T-cell (primary cell): ENCODE measurements at places on chromosomes 4 and X.
A peak's percentile ranks its signal among the peaks of the same experiment; 100 is the strongest.

DNA sequence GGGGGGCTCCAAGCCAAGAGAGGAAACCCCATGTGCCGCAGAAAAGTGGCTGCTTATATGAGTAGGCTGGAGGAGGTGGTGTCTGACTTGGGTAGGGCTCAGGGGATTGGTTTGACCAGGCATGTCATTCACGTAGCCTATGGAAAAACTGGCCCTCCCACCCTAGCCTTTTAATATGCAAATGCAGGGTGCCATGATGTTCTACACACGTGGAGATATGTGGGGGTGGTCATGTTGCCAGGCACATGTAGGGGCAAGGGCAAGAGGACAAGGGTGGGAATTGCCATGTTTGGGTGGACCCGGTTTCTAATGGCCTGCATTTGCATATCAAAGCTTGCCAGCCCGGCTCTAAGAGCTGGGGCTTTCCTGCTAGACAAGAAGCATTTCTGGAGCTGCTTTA, 86.9 kb upstream of the SHISA3 start:
- DNase-seq = no peak
- no peaks in the 10 kb centered on the region for H3K27me3 ChIP-seq
- no peak overlapping the region for H3K4me3 ChIP-seq
- H3K4me1 ChIP-seq = no peaks in the 10 kb centered on the region

GRCh38 chr4:155400893-155401292, 24.1 kb upstream of the MAP9 start:
- no peaks in the 10 kb centered on the region for H3K36me3 ChIP-seq
- H3K27ac ChIP-seq = no peak overlapping the region
- no peaks in the 10 kb centered on the region for H3K27me3 ChIP-seq
- no peak for DNase-seq
- no peak overlapping the region for H3K4me3 ChIP-seq

DNA sequence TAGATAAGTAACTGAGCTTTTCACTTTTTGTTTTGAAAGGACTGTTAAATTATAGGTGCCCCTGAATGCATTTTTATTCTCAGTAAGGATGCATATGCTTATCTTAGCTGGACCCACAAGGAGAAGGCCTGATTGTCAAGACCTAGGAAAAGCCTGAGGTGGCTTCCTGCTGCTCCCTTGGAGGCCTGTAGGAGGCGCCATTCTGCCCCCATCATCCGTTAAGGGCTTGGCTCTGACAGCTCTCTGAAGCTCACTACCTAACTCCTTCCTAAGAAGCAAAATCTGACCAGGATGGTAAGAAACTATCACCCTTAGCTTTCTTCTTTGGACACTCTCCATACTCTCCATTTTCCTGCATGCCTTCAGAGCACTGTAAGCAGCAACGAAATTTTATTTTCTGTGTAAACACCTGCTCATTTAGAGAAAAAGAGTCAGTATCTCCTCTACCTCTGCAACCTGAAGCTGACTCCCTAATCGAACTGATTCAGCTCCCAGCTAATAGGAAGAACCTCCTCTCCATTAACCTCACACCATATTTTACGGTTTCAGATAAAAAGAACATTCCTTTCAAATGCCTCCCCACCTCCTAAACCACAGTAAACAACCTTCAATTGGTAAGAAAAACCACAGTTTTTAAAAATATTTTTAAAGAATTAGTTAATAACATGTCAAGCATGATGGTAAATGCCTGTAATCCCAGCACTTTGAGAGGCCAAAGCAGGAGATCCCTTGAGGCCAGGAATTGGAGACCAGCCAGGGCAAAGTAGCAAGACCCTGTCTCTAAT, 73.4 kb upstream of the EDNRA start:
- H3K36me3 ChIP-seq = no peaks in the 10 kb centered on the region
- H3K27ac ChIP-seq = no peak overlapping the region
- no peak for DNase-seq
- no peaks in the 10 kb centered on the region for H3K27me3 ChIP-seq
- H3K4me3 ChIP-seq = no peak overlapping the region

DNA sequence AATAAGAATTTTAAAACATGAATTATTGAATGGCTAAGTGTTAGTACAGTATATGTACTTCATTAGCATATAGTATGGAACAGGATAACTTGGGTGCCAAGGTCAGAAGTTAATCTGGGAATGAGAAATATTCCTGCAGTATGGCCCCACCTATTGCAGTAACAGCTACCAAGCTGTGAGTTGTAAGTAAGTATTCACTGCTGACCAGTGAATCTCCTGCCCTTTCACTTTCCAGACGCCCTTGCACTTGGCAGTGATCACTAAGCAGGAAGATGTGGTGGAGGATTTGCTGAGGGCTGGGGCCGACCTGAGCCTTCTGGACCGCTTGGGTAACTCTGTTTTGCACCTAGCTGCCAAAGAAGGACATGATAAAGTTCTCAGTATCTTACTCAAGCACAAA, 105.1 kb downstream of the NFKB1 start:
- peaks cover 15% of the 10 kb centered on the region for H3K36me3 ChIP-seq
- no peaks in the 10 kb centered on the region for H3K27me3 ChIP-seq
- no peak overlapping the region for H3K4me3 ChIP-seq
- DNase-seq = no peak
- H3K27ac ChIP-seq = no peak overlapping the region

DNA sequence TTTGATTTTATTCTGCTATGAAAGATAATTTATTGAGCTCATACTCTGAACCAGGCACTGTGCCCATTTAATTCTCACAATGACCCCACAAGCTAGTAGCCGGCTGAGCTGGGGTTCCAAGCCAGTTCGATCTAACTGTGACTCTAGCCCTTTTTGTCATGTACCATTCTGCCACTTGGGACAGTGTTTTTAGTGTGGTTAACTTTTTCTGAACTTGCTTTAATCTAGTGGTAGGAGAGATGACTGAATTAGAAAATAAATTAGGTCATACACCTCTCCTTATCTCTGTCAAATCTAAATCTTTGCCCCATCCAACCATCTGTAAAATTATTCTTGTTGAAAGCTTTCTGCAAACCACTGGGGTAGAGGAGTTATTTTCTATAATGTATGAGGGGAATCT, 136.0 kb downstream of the CBR4 start:
- no peak overlapping the region for H3K4me3 ChIP-seq
- H3K4me1 ChIP-seq = peaks cover 4% of the 10 kb centered on the region
- no peaks in the 10 kb centered on the region for H3K36me3 ChIP-seq
- no peak for DNase-seq
- H3K27ac ChIP-seq = no peak overlapping the region

DNA sequence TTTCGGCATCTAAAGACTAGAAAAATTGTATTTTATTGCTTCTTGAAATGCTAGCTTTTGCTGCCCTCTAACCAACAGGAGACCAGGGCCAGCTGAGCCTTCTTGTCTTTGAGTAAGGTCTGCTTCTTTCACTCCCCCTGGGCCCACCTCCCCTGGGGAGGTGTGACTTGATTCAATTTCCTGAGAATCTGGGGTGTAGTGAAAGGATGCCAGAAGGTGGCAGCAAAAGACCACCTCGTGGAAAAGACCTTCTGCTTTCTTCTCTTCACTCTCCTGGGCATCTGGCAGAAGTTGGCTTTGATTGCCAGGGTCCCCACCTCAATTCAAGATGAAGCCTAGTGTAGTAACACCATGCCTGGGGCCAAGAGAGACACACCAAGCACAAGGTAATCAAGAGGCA, 96.5 kb upstream of the MAOA start:
- no peak overlapping the region for H3K27ac ChIP-seq
- no peak overlapping the region for H3K4me3 ChIP-seq
- no peaks in the 10 kb centered on the region for H3K27me3 ChIP-seq
- no peaks in the 10 kb centered on the region for H3K36me3 ChIP-seq
- peak; percentile 8 for DNase-seq

DNA sequence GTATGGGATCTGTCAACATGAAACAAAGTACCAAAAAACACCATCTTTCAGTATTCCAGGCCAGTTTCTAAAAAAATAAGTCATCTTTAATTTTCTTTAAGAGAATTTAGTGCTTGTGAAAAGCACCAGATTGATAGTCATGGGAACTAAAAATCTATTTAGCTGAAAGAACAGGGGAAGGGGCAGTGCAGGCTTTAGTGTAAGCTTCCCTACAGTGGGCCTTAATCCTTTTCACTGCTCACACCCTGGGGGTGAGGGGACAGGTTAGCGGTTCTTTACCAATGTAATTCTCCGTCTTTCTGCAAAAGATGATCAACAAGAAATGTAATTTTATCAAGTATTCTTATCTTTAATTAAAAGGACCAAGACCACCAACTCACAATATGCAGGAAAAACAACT, 47.1 kb downstream of the CHIC2 start:
- H3K27me3 ChIP-seq = no peaks in the 10 kb centered on the region
- H3K27ac ChIP-seq = no peak overlapping the region
- no peak overlapping the region for H3K4me3 ChIP-seq
- peaks cover 3% of the 10 kb centered on the region for H3K4me1 ChIP-seq

GRCh38 chr4:48954314-48954713, 31.8 kb upstream of the CWH43 start:
- no peaks in the 10 kb centered on the region for H3K27me3 ChIP-seq
- H3K36me3 ChIP-seq = no peaks in the 10 kb centered on the region
- H3K27ac ChIP-seq = no peak overlapping the region
- no peak overlapping the region for H3K4me3 ChIP-seq
- no peak for DNase-seq
- H3K4me1 ChIP-seq = no peaks in the 10 kb centered on the region

DNA sequence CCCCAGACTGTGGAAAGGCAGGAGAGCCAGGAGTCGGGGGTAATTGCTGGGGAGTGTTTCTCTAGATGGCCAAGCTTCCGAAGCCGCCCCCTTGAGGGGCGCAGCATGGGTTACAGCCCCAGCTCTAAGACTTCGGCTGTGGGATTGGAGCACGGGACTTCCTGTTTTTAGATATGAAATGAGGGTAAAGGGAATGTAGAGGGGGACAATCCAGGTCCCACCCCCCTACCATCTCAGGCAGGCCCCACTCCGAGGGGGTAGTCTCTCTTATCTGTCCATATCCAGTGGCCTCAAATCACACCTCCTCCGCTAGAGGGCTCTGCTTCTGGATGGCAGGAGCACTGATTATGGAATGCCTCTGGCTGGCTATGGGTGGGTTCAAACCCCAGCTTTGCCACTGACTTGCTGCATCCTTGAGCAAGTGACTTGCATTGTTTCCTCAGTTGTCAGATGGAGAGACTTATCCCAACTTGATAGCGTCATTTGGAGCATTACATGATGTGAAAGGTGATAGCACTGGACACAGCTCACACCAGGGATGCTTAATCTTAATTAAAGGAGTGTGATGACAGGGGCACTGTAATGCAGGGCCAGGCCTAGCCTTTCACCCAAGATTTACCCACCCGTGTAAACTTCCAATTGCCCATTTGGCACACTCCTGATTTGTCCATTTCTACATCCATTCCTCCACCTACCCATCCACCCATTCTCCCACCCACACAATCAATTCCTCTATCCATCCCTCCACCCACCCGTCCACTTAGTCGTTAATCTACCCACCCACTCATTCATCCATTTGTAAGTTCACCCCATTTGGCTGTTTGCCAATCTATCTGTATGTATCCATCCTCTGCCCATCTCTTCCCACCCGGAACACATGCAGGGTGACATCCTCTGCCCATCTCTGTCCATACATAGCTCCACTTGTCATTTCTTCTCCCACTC, 848 bp upstream of the KCND1 start:
- no peaks in the 10 kb centered on the region for H3K36me3 ChIP-seq
- peak overlapping the region; percentile 27 for H3K4me3 ChIP-seq
- H3K27ac ChIP-seq = no peak overlapping the region
- peaks cover 16% of the 10 kb centered on the region for H3K4me1 ChIP-seq
- no peaks in the 10 kb centered on the region for H3K27me3 ChIP-seq

DNA sequence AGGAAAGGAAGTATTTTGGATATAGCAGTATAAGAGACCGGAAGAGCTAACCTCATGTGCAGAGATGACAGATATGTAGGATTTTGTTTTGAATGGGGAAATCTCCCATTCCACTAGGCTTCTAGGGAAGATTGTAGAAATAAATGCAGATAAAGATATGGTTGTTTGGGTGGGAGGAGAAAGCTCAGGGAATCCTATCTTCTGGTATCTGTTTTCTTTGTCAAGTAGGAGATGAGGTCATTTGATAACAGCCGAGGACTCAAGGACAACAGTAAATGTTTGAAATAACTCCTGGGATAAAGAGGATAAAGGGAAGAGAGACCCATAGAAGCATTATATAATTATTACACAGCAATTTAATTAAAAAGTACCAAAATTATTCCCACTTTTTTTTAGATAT, 24.7 kb upstream of the ZMAT1 start:
- no peaks in the 10 kb centered on the region for H3K4me1 ChIP-seq
- no peaks in the 10 kb centered on the region for H3K36me3 ChIP-seq
- no peak overlapping the region for H3K27ac ChIP-seq
- no peaks in the 10 kb centered on the region for H3K27me3 ChIP-seq

GRCh38 chr4:15740764-15741404, 37.2 kb upstream of the CD38 start:
- no peaks in the 10 kb centered on the region for H3K4me1 ChIP-seq
- H3K27ac ChIP-seq = no peak overlapping the region
- no peak overlapping the region for H3K4me3 ChIP-seq

DNA sequence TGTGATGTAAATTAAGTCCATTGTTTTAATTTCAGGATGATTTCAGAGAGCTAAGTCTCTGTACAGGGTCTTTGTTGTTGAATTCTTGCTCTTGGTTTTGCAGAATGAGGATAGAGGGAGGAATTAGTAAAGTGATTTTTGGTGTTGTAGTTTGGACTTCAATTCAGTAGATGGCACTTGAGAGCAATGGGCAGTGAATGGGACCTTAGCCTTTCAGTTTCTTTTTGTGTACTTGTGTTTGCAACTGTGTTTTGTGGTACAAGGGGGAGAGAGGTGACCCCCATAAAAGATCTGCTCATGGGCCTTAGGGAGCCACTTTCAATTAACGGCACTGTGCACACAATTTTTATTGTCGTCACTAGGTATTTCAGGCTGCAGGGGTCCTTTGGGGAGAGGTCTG, 340.0 kb downstream of the DCAF12L2 start:
- H3K27me3 ChIP-seq = no peaks in the 10 kb centered on the region
- no peak for DNase-seq
- H3K27ac ChIP-seq = no peak overlapping the region
- H3K36me3 ChIP-seq = no peaks in the 10 kb centered on the region
- H3K4me3 ChIP-seq = no peak overlapping the region
- H3K4me1 ChIP-seq = no peaks in the 10 kb centered on the region

DNA sequence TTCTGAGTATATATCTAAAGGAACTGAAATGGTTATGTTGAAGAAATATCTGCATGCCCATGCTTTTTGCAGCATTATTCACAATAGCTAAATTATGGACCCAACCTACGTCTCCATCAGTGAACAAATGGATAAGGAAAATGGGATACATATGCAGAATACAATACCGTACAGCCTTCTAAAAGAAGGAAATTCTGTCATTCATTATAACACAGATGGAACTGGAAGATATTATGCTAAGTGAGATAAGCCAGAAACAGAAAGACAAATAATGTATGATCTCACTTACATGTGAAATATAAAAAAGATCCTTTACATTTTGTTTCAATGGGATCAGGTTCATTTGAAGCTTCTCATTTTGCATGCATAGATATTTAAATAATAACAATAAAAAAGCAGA, 263.3 kb downstream of the STPG2 start:
- no peaks in the 10 kb centered on the region for H3K4me1 ChIP-seq
- H3K27me3 ChIP-seq = no peaks in the 10 kb centered on the region
- DNase-seq = no peak
- H3K36me3 ChIP-seq = no peaks in the 10 kb centered on the region
- H3K4me3 ChIP-seq = no peak overlapping the region

- H3K27ac ChIP-seq = no peak overlapping the region
- no peaks in the 10 kb centered on the region for H3K4me1 ChIP-seq
- no peak for DNase-seq
- no peaks in the 10 kb centered on the region for H3K36me3 ChIP-seq
- H3K27me3 ChIP-seq = no peaks in the 10 kb centered on the region
- H3K4me3 ChIP-seq = no peak overlapping the region
Measured at GRCh38 chr4:93461541-93461940, 367.0 kb upstream of the ATOH1 start.

GRCh38 chrX:8845469-8845868, 44.3 kb upstream of the FAM9A start:
- H3K27me3 ChIP-seq = no peaks in the 10 kb centered on the region
- H3K36me3 ChIP-seq = no peaks in the 10 kb centered on the region
- no peak overlapping the region for H3K4me3 ChIP-seq
- H3K27ac ChIP-seq = no peak overlapping the region
- no peaks in the 10 kb centered on the region for H3K4me1 ChIP-seq
